ENCODE measurements at places on chromosomes 7 and 10.

GRCh38 chr10:70232155-70232858, 922 bp downstream of the PPA1 start:
- DNase-seq: peak; percentile 43

- peak; percentile 89 for DNase-seq
These were observed 1.5 kb downstream of the PVRIG start for GRCh38 chr7:100221231-100221718.

DNA sequence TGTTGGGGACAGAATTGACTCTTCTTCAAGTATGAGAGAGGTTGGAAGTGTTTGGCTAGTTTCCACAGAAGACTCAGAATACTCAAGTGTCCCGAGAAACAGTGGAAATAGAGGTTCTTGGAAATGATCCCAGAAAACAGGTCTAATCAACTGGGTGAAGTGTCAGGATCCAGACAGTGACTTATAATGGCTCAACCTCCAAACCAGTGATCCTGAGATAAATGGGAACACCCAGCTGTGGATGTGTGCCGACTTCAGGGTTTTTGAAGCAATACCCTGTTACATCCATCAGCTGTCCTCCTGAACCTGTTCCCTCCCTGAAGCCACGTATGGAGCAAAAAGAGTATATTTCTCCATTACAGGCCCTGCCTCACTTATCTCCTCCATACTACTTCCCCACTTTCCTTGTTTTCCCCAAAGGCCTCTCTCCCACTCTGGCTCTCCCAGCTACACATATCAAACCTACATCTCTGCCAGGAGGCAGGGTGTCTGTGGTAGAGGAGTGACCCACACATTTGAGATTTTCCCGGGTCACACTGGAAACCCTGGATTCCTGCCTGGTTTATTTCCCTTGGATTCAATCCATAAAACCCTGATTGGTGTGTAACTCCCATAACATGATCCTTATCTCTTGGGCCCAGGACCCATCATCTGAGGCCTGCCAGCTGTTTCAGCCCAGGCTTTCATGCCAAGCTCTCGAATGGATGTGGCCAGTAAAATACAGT, 17.6 kb upstream of the ELOVL3 start:
- no peak for DNase-seq

- DNase-seq: no peak
These were observed 3.7 kb downstream of the TRAPPC14 start for GRCh38 chr7:100154651-100155491.

GRCh38 chr10:29099001-29099400, 189.9 kb upstream of the LYZL1 start:
- DNase-seq: no peak

GRCh38 chr7:91135300-91135699, 128.9 kb upstream of the FZD1 start:
- DNase-seq: no peak

DNA sequence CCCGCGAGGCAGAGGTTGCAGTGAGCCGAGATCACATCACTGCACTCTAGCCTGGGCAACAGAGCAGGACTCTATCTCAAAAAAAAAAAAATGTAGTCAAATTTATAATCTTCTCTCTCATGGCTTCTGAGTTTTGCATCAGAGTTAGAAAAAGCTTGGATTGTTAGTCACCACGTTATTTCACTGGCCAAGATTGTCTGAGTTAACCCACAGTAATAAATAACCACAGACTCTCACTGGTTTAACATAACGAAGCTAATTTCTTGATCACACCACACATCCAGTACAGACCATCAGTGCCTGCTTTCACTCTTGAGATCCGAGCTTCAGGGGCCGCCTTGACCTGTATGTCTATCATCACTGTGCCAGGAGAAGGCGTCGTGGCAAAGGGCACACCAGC, 116.8 kb upstream of the JCAD start:
- no peak for DNase-seq

GRCh38 chr7:23873306-23873705, 163.3 kb downstream of the STK31 start:
- DNase-seq: no peak

DNA sequence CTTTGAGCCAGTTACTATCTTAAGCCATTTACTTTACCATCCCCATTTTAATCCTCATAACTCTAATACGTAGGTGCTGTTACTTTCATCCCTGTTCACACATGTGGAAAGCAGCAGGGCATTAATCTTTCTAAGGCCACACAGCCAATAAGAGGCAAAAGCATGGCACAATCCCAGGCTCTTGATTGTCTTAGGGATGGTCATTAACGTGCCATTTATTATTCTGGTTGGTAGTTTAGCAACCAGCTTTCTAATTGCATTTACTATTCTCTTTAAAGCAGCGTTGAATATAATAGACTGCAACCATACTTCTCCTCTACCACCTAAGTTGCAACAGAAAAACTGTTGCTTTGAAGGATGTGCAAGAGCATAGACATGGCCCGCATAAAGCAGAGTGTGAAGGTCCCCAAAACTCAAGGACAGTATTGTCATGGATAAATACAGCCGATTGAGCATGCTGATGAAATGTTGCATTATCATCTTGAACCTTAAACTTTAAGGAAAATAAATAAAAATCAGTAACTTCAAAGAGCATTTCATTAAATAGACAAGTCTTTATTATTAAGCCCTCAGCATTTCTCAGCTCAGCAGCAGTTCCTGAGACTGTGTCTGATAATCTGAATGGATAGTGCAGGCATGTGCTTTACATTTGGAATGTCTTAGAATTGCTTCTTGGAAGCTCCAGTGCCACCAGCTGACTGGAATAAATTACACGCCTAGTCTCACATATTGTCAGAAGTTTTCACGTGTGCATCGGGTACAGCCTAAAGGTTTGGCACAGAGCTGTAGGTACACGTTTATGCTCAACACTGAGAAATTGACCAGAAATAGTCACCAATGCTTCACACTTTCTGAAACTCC, 467.1 kb downstream of the SDK1 start:
- no peak for DNase-seq

- DNase-seq: no peak
These were observed 30.6 kb downstream of the FAM237B start for GRCh38 chr7:90290244-90291113.

DNA sequence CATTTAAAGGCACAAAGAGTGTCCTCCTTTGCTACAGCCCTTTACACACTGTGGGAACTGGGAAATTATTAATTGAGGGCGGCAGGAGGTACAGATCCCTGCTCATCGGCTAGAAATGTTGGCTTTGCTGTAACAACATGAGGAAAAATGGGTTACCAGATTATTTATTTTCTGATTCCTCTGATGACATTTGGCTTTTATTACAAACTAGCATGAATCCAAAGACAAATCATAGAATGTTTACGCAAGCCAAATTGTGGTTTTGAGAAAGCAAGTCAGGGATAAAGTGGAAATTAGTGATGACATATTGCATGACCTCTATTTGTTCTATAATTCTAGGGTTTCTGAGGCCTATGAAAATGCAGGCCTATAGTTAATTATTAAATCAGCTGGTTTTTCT, 126.1 kb upstream of the TMEM196 start:
- no peak for DNase-seq

- DNase-seq: no peak
These were observed 205.4 kb downstream of the ZMYND11 start for GRCh38 chr10:340646-341045.

- no peak for DNase-seq
These were observed 139.0 kb downstream of the HERPUD2 start for GRCh38 chr7:35555934-35556333.

DNA sequence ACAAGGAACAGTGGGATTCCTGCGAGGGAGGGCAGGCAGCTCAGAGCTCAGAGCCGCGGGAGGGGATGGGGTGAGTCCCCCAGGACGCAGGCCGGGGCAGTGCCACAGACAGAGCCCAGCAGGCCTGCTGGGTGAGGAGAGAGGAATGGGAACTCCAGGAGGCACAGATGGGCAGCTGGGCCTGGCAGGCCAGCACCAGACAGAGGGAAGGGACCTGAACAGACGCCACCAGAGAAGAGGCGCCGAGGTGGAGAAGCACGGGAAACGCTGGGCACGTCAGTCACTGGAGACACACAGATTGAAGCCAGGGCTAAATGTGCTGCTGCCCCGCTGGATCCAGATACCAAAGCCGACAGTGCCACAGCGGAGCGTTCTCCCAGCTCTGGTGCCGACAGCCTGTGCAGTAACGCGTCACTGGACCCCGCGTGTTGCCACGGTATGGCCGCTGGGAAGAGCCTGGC, 225.8 kb downstream of the MAD1L1 start:
- no peak for DNase-seq

DNA sequence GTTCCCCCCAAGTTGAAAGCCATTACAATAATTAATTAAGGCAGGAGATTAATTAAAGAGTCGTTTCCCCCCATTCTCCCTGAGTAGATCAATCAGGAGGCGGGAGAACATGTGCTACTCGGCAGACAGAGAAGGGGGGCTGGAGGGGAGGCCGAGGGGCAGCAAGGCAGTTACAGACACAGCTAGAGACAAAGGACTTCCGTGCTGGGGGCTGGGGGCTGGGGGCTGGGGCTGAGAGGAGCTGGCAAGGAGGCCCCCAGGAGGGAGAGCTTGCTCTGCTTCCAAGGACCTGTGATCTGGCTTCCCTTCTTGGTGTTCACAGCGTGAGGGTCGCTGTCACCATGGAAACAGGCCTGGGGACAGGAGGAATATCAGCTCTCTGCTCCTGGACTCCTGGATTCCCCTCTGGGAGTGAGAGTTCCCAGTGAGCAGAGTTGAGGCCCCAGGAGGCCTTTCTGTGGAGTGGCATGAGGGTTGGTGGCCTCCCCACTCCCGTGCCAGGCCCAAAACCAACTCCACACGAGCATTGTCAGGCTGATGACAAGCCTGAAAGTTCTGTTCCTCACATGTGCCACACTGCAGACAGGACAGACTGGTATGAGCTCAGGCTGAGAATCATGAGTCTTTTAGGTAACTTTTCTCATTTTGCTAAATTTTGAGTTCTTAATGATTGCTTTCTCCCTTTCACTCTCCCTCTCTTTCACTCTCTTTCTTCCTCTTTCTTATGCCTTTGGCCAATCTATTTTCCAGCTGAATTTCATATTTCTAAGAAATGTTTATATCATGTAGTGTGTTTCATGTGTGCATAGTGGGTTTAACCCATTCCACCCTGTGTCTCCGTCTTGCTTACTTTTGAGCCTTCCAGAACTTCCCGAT, 16.4 kb downstream of the FAM241B start:
- DNase-seq: no peak

DNA sequence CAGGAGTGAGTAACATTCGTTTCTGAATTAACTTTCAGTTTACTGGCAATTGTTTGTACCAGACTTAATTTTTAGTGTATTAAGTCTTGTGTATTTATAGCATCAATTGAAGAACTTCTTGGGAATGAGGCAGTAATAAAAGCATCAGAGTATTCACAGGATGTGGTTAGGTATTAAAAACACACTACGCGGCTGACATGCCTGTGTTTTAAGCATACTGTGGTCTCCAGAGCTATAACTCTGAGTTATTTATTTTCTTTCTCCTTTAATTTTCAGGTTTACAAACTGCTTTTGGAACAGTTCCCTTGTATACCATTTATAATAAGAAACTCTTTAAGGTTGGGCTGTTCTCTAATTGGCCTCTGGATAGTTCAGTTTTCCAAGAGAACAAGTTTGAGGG, 626.1 kb upstream of the NRG3 start:
- DNase-seq: no peak

- no peak for DNase-seq
These were observed 2.1 kb upstream of the RAPGEF5 start for GRCh38 chr7:22358820-22359697.

DNA sequence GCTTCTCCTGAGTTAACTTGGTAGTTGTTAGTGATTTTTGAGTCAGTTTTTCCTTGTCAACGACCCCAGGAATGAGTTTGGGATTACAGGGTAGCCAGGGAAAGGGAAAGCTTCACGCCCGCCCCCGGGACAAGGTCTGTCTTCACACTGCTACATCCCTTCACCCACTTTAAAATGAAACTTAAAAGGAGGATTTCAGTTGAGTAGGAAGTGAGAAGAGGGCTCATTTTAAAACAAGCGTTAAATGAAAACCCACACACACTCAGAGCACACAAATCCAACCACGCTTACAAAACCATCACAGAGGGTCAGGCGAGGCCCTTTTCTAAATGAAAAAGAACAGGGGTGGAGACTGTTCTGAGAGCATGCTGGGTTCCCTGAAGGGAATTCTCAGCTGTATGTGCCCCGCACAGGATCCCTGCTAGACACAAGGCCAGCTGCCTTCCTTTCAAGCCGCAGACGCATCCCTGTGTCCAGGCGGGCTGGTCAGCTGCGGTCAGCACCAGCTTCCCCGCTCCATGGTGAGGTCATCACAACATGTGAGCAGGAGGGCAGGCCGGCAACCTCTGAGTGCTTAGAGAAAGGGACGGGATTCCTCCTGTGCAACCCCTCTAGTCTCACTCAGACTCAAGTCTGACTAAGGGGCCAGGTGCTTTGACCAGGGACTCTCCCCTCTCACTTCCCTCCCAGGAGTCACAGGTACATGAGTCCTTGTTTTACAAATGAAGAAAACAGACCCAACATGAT, 111.8 kb downstream of the EGFR start:
- DNase-seq: no peak

DNA sequence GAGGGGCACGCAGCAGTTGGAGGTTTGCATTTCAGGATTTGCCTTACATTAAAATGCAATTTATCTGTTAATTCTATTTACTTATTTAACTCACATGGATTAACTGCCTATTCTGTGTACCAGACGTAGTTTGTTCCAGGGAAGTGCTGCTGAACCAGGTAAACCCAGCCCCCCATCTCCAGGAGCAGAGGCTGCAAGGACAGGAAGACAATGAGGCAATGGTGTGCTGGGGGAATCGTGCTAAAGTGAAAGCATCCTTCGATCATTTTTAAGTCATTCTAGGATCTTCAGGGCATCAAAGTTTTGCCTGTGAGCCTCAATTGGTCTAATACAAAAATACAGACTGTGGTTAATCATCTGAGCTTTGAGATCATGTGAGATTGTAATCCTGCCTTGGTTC, 166.4 kb downstream of the DNAJB6 start:
- no peak for DNase-seq

- no peak for DNase-seq
These were observed 19.9 kb upstream of the LMOD2 start for GRCh38 chr7:123635551-123636359.

- DNase-seq: no peak
These were observed 252.8 kb upstream of the GPR26 start for GRCh38 chr10:123413353-123413752.

DNA sequence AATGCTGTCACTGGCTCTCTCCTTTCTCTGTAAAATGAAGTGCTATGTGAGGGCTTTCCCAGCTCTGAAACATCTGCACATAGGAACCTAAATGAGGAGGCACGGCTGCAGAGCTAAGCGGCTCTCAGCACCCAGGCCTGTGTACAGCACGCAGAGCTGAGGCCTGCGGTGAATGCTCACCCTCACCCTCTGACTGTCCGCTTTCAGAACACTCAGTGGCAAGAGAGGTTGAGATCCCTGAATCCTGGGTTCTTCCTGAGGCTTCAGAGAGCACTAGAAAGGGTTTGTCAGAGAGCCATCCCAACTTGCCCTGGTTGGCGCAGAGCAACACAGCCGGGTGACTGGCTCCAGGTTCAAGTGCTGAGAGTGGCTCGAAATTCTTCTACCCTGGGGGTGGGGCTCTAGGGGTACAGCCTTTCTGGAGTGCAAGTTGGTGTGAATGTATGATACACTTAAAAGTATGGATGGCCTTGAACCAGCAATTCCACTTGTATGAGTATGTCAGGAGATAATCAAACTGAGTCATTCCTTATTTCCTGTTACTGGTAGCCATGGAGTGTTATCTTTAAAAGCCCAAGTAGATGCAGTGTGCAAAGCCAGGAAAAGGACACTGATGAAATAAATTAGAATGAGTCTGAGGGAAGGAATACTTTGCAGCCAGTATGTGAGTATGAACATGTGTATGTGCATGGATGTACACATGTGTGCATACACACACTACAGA, 1.7 kb upstream of the CCDC201 start:
- DNase-seq: no peak

Measured in stimulated activated naive CD4-positive, alpha-beta T cell (primary cell).